ENCODE measurements at places on chromosomes 4 and X.

DNA sequence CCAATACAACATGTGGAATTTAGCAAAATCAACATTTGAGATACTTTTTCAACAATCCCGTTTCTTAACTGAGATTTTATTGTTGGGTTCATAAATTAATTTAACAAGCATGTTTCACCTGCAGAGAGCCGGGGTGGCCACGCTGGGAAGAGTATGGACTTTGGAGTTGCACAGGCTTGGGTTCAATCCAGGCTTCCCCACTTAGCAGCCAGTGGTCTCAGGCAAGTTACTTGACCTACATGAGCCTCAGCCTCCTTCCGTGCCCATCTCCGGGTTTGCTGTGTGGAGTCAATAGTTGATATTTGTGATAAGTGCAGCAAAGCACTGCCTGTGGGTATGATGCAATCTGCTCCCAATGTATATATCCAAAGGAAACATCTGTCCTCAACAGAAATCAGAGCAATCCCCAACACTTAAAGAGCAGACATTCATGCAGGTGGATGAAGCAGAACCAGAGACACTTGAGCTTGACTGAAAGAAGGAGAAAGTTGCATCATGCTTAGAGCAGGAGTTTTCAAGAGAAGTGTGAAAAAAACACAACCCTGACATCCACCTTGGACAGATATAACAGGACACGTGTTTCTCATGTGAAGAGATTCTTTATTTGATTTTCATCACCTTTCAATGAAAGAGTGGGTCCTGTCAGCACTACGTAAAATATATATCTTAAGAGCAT lies 5.1 kb downstream of the CYTL1 start:
- DNase-seq = no peak

DNA sequence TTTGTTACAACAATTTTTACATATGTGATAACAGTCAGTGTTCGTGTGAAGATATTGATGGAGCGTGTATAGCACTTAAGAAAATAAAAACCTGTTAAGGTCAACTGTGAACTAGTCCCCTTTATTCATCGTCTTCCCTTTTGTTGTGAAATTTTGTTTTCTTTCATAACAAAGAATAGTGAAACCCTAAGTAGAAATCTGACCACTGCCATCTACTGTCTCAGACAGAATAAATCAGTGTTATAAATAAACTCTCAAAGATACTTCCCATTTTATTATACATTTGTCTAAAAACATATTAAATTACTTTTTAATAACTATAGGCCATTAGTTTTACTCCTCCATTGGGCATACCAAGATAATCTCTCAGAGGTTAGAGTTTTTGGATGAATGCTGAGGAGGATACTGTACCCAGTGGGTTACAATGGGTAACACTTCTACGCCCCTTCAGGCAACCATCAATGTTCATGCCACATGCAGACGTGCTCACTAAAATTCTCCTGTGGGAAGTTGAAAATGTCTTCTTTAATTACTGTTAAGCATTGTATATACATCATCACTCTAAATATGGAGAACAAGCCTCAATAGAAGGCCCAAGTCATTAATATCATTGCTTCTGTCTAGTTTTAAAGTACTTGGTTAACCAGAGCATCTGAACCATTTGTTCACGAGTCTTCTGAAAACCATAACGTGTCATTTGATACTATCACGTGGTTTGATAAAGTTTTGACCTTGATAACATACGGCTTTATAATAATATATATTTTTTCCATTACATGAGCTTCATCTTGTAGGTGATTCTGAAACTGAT lies 171.2 kb downstream of the TMA16 start:
- DNase-seq = no peak

GRCh38 chrX:47235691-47236103 lies 2.9 kb downstream of the USP11 start:
- DNase-seq = no peak

DNA sequence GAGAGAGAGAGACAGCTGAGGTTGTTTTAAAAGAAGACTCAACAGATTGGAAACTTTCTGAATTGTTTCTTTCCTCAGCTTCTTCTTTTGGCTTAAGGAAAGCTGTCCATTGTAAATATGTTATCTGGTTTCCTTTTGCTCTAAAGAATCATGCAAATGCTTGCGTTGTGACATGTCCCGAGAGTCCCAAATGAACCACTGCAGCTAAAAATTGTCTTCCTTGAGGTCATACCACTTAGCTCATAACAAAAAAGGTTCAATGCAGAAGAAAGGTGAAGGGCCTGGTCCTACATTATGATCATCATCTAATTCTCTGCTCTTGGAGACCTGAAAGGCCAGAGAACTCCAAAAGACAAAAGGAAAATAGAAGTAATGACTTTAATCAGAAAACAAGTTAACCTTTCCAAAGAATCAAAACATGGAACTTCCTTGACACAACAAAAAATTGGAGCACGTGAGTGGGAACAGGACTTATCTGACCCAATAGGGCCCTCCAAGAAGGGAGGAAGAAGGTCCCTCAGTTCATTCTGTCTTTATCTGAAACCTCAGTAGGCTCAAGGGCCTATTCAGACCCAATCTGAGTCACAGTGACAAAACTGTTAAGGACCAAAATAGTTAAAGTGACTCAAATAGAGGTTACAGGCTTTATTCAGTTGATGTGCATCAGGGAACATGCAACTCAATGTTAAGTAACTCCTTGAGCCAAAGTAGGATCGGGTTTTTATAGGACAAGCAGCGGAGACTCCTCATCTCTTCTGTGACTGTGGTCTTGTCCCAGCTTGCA lies 14.7 kb upstream of the VSIG1 start:
- DNase-seq = no peak

DNA sequence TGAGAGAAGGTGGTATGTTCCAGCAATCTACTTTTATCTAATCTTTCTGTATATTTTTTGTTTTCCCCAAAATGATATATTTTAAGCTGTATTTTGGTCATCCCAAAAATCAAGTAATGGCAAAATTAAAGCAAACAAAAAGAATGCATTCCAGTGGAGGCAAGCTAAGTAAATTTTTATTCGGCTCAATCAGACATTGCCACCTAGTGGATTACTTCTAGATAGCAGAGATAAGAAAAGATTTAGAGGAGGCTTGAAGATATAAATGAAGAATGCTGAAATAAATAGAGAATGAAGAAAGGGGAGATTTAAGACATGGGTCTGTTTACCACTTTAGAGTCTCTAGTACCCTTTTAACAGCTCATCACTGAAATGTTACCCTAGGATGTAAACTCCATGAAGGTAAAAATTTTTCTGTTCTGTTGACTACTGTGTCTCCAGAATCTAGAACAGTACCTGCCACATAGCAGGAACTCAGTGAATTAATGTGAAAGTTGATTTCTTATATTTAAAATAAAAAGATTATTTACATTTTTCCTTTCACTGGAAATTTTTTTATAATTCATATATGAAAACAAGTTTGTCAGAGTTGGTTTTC lies 110.9 kb upstream of the ANK2 start:
- peak; percentile 11 for DNase-seq

DNA sequence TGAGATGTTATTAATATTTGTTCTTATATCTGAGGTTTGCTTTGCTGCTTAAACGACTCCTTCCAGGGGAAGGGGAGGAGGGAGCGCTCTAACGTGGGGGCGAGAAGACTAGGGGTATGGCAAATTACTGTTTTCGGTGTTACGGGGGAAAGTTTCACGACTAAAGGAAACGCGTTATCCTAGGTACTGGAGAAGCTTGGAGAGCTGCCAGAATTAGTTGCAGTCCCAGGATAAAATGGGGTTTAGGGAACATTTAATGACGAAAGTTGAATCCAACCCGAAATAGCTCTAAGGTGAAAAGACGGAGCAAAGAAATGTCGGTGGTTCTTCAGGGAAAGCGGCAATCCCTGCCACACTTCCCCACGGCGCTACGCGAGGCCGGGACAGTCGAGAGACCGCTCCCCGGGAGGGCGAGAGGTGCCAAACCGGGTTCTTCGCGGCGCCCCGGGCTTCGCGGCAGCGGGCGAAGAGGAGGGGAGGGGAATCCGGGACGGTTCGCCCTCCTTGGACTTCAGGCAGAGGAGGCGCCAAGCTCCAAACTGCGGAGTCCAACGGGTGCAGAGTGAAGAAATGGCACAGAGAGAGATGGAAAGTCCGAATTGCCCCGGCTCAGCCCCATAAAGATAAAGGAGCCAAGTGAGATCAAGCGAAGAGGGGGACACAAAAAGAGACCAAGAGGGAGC lies 724 bp downstream of the THOC2 start:
- no peak for DNase-seq

GRCh38 chrX:150767475-150768131 lies 74.4 kb downstream of the MTMR1 start:
- no peak for DNase-seq

- no peak for DNase-seq
These were observed 23.8 kb downstream of the SH3RF1 start for GRCh38 chr4:169246957-169247396.

Measured in NCI-H526 treated with DMSO at 0.1 percent for 48 hours (cell line).